ENCODE measurements at places on chromosomes 1 and 21. TPM values are rescaled to one million over a fixed set of nuclear protein-coding genes. Genes with fewer than 3 reads are reported as not detected.

Gene GRIK3
- not detected for total RNA-seq

Gene RSPH1
- 0.29 TPM for total RNA-seq

Gene RHBG
- total RNA-seq: not detected

Gene SPRR5
- total RNA-seq: not detected

Gene TXNIP
- total RNA-seq: 529 TPM

Gene ABCB10
- 12.4 TPM for total RNA-seq

Gene DMRTA2
- under 0.01 TPM for total RNA-seq

Gene LY9
- not detected for total RNA-seq

Gene DMBX1
- not detected for total RNA-seq

Gene TMEM167B
- 24.6 TPM for total RNA-seq

Gene VWA1
- total RNA-seq: 4.3 TPM

DNA sequence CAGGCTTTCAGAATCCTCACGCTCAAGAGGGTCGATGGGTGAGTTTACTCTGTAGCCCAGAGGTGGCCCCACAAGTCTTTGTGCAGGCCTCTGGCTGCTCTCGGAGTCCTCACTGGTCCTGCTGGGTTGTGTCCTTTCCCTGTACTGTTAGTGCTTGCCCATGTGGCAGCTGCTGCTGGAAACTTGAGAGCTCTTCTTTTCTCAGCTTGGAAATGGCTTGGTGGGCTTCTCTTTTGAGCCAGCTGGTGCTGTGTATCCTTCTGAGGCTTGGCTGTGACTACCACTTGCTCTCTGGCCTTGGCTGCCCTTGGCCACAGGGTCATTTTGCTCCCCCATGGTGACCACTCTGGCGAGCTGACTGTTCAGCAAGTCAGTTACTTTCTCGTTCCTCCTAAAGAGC lies 82.2 kb upstream of the LMO4 start:
- no peak for DNase-seq

DNA sequence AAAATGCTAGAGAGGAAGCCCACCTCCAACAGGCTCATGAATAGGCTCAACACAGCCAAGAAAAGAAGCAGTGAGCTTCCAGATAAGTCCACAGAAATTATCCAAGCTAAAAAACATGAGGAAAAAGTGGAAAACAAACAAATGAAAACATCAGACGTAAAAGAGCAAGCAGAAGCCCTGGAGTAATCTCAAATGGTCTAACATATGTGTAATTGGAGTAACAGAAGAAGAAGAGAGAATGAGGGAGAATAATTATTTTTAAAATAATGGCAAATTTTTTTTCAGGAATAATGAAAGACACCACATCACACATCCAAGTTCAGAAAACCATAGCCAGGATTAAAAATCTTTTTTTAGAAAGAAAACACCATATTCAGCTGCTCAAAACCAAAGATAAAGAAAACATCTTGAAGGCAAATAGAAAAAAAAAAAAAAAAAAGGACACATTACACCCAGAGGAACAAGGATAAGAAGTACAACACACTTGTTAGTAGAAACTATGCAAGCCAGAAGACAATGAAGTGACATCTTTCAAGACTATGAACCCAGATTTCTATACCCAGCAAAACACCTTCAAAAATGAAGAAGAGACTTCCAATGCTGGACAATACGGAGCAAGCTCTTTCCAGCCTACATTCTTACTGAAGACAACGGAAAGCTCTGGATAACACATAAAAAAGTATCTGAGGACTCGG lies 10.6 kb upstream of the SUMO3 start:
- peak; percentile 31 for DNase-seq

- DNase-seq: no peak
These were observed 29.1 kb downstream of the PLPP3 start for GRCh38 chr1:56550138-56550858.

- DNase-seq: peak; percentile 74
These were observed 569 bp downstream of the KHDC4 start for GRCh38 chr1:155933591-155934096.

GRCh38 chr1:184039126-184039525 lies 1.6 kb upstream of the COLGALT2 start:
- no peak for DNase-seq

GRCh38 chr1:77250126-77250525 lies 30.9 kb upstream of the PIGK start:
- no peak for DNase-seq

- DNase-seq: no peak
These were observed 28.9 kb upstream of the SERBP1 start for GRCh38 chr1:67459068-67459467.

DNA sequence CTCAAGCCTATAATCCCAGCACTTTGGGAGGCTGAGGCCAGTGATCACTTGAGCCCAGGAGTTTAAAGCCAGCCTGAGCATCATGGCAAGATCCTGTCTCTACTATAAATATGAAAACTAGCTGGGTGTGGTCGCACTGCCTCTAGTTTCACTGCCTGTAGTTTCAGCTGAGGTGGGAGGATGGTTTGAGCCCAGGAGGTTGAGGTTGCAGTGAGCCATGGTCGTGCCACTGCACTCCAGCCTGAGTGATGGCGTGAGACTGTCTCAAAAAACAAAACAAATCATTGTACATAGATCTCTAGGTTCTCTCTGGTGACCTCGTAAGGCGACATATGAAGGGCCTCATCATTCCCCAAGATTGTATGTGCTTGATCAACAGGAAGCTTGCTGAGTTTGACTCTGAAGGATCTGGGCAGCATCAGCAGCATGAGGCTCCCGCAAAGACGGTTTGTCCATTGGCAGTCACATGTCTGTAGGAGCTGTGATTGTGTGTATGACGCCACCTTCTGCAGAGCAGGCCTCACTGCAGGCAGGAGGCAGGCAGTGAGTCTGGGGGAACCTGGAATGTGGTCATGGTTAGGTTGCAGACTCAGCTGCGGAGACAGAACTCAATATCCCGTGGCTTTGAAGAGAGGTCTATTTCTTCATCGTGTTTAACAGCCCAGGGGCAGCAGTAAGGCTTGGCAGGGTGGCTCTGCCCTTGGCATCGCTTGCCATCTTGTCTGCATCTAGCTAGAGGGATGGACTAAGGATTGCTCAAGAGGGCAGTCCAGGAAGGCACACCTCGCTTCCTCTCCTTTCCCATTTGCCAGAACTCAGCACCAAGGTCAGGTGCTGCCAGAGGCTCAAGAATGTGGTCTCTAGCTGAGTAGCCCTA lies 14.0 kb downstream of the ATP5PO start:
- no peak for DNase-seq

- peak; percentile 98 for DNase-seq
These were observed 12.3 kb downstream of the TNFRSF1B start for GRCh38 chr1:12179111-12179519.

DNA sequence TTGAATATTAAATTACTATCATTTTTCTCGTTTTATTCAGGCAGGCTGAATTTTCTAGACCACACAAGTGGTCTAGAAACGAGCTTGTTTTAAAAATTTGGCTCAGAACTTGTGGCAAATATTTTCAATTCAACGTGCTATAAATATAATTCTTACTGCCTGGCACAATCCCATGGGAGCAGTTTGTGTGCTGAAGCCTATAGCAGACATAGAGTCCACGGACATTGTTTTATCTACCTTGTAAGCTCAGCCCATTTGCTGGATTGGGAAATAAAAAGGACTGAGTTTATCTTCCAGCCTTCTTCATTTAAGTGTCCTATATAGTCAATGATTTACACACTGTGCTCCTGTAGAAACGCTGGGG lies 103.4 kb downstream of the ZBTB18 start:
- DNase-seq: no peak

GRCh38 chr1:214990619-214991018 lies 91.9 kb upstream of the KCNK2 start:
- DNase-seq: peak; percentile 48

DNA sequence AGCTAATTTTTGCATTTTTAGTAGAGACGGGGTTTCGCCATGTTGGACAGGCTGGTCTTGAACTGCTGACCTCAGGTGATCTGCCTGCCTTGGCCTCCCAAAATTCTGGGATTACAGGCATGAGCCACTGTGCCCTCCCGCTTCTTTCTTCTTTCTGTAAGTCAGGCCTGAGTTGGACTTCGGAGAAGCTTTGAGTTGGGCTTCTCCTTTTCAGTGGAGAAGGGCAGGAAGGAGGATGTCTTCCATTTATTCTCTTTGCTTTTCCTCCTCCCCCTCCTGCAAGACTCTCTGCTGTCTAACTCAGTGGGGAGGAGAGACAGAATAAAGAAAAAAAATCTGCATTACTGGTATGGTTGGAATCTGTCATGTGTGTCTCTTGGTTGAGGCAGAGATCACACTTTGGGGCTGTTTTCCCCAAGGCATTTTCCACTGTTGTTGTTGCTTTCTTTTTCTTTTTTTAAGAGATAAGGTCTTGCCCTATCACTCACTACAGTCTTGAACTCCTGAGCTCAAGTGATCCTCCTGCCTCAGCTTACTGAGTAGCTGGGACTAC lies 13.2 kb upstream of the DEGS1 start:
- DNase-seq: no peak

- DNase-seq: peak; percentile 81
These were observed 81.5 kb downstream of the NDUFS5 start for GRCh38 chr1:39107341-39108290.

DNA sequence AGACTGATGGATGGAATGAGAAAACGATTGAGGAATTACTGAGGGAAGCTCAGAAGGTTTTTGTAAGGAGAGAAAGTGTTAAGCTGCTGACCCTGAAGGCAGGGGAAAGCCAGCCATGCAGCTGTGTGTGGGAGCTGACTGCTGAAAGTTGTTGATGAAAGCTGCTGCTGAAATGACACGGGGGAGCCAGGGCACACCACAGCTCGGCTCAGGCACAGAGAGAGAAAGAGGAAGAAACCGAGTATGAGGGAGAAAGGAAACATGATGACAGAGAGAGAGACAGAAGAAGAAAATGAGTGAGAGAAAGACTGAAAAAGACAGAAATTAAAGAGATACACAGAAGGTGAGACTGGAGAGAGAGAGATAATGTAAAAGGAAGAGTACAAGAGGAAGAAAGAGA lies 115.5 kb downstream of the LRRC53 start:
- no peak for DNase-seq

DNA sequence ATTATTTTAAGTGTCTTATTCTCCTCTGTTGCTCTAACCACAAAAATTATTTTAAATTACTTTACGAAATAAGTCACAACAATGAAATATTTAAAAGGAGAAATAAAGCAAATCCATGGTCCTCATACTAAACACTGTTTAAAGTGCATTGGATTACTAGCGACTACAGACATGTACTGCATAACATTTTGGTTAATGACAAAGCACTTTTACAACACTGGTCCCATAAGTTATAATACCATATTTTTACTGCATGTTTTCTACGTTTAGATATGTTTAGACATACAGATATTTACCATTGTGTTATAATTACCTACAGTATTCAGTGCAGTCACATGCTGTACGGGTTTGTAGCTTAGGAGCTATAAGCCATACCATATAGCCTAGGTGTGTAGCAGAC lies 30.2 kb downstream of the VAMP4 start:
- DNase-seq: no peak

DNA sequence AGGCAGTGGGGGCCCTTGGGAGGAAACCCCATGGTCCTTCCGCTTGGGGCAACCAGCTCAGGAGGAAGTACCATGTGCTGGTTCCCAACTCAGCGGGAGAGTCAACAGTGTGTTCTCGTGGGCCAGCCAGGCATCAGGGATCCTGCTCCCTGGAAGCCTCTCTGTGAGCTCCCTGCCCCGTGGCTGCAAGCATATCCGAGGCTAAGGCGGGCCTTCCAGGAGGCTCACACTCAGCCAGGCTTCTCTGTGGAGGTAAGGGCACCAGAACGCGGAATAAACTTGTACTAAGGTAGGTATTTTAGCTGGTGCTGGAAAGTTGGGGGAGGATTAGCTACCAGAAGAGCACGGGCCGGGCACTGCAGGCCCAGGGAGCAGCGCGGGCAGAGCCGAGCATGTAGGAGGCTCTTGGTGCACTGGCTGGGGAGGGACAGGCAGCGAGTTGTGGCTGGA lies 74.7 kb upstream of the POU3F1 start:
- DNase-seq: no peak

- DNase-seq: no peak
These were observed 32.4 kb downstream of the KCTD3 start for GRCh38 chr1:215599418-215600074.

- DNase-seq: no peak
These were observed 102.3 kb downstream of the NFIA start for GRCh38 chr1:61184714-61185106.

- peak; percentile 86 for DNase-seq
These were observed 21.4 kb downstream of the COL6A1 start for GRCh38 chr21:46002841-46003574.

- DNase-seq: no peak
These were observed 229.6 kb upstream of the COA6 start for GRCh38 chr1:234143681-234144080.

DNA sequence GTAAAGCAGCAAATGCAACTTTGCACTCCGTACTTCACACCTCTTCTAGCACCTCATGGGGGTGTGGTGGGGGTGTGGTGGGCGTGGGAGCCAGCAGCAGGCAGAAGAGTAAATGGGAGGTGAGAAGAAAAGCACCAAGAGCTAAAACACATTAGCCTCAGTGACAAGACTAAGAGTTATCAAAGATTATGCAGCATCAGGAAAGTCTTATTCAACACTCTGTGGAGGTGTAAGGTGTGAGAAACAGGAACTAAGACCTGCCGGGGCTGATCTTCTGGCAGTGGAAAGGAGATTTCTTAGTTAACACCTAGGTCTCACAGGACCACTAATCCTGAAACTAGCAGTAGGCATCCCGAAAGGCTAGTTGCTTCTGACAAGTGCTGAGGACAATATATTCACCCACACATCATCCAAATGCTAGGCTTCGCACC lies 9.9 kb downstream of the TGFBR3 start:
- peak; percentile 38 for DNase-seq

DNA sequence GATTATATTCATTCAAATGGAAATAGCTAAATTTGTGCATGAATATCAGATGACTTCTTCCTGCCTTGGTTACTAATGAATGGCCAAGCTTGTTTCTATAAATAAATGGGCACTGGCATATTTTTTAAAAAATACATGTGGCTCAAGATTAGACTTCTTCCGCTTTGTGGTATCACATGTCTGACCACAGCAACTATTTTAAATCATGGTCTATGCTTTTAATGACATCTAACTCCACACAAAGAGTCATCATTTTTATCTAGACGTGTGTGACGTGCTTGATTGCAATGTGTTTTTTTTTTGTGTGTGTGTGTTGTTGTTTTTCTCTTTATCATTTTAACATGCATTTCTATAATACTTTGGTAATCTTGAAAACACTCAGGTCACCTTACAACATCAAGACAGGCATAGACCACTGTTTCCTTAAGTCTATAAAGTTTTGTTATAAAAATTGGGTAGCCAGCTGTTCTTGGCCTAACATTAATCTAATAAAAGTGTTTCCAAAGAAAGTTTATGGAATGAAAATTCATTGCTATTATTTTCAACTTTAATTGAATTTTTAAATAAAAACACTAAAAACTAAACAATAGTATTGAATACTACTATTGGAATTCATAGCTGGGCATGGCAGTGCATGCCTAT lies 29.5 kb downstream of the RGS1 start:
- DNase-seq: peak; percentile 41

- no peak for DNase-seq
These were observed 2220.5 kb downstream of the NCAM2 start for GRCh38 chr21:23218667-23219066.

- DNase-seq: no peak
These were observed 84.9 kb downstream of the ITPKB start for GRCh38 chr1:226654046-226654667.

Data from osteoblast (primary cell).